ENCODE measurements at places on chromosomes 7 and 10.

DNA sequence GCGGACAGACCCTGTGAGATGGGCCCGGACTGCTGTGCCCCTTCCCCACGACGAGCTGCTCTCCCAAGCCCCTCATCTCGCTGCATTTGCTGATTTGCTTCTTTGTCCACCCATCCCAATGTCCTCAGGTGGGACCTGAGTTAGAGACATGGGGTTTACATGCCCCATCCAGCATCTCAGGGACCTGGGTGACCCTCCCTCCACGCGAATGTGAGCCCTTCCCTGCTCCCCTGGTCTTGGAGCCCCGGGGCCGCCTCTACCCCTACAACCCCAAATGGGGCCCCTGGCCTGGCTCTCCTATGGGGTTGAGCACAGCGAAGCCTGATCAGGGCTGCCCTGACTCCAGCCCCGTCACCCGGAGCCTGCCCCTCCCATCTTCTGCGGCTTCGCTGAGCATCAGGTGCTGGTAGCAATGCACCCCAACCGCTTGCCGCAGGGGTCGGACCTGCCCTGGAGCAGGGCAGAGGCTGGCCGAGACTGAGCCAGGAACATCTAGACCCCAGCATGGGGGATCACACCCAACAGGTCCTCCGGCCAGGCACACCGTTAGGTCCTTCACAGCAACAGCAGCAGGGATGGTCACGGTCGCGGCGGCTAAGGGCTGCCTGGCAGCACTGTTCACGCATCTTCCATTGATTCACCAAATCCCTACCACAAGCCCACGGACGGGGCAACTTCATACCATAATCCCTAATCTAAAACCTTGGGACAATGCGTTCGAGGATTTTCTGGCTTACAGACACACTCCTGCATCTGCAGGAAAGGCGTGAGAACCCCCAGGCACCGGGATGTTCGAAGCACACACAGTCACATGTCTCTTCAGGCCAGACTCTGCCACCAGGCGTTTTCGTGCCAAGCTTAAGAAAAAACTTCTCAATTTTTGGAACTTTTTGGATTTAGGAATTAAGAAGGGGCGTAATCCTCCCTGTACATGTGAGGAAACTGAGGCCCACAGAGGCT, 15.5 kb downstream of the WDR86 start:
- no peak for DNase-seq

- DNase-seq = no peak
These were observed 1.7 kb downstream of the ZNF777 start for GRCh38 chr7:149459201-149459539.

GRCh38 chr7:14507617-14508016, 394.9 kb downstream of the DGKB start:
- no peak for DNase-seq

- DNase-seq = no peak
These were observed 340.3 kb downstream of the FRMD4A start for GRCh38 chr10:13990392-13990805.

- DNase-seq = no peak
These were observed 269.0 kb downstream of the DIP2C start for GRCh38 chr10:420154-421121.

DNA sequence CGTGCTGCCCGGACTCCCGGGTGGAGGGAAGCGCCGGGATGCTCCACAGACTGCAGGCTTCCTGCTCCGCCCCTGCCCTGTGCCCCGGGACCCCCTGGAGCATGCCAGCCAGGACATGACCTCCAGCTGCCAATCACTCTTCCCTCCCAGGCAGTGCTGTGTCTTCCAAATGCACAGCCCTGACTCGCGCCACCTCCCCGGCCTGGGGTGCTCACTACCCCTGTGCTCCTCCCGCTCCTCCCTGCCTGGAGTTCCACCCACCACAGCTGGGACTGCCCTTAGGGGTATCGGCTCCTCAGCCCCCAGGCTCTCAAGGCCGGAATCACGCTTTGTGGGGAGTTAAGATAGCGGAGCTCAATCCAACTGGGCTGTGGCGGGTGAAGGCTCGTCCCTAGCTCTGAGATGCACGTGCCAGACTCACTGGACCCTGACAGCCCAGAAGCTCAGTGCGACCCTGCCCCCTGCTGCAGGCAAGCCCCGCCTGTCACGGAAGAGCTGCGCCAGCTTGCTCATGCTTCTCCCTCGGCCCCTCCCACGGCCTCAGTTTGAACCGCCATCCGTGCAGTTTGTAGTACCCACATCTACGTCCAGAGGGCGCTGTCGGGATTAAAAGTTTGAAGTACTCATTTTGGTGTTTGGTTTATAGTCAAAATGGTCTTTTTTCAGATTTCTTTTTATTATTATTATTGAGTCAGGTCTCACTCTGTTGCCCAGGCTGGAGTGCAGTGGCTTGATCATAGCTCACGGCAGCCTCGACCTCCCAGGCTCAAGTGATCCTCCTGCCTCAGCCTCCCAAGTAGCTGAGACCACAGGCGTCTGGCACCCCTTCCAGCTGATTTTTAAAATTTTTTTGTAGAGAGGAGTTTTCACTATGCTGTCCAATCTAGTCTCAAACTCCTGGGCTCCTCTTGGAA, 142.5 kb upstream of the TCERG1L start:
- DNase-seq = no peak

DNA sequence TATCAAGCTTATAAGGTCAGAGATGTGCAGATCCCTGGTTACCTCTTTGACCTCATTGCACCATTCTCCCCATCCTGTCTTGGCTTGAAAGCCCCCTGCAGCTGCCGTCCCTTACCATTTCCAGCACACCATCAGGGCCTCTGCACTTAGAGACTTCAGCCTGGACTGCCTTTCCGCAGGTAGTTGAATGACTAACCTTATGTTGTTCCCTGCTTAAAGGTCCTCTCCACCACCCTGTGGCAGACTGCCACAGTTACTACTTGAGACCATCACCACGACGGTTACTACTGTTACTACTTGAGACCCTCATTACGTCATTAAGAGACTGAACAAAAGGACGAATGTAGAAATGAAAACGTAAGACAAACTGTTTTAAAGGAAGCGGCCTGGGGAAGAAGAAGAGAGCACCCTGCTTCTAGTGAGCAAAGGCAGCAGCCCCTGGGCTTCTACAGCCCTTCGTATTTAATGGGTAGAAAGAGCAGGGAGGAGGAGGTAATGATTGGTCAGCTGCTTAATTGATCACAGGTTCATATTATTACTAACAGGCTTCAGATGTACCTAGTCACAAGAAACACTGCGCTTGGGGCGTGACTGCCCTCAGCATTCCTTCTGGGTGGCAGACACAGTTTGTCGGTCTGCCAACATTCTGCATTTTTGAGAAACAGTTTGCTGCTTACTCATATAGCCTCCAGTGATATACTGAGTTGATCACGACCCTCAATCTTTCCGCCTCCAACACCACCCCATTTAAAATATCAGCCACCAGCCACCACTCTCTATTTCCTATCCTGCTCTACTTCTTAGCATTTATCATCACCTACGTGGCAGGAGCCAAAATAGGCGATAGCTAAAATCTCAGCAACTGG, 74.1 kb upstream of the PARD3 start:
- DNase-seq = no peak

DNA sequence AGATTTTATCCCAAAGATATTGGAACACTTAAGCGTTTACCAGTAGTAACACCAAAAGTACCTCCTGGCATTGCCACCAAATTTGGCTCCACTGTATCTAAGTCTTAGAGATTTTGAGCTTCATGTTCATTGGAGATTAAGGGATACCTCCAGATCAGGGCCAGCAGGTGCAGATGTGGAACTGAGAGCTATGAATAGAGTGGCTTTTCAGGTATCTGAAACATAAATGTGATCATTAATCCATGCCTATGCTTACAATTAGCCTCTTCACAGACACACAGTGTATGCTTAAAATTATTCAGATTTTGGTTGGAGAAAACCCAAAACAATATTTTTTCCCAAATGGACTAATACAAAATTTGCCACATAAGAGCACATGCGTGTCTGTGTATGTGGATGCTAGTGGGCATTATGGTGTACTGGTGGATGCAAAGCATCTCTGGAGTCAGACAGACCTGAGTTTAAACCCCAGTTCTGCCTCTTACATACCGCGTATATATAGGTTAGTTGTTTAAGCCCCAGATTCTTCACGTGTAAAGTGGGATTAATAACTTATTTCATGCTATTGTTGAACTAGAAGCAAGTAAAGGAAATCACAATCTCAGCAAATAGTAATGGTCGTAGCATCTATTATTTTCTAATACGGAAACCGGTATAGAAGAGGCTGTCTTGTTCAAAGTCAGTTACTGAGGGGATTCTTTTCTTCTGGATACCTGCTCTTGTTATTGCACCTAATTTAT, 6.8 kb upstream of the LRRC4 start:
- DNase-seq = no peak

DNA sequence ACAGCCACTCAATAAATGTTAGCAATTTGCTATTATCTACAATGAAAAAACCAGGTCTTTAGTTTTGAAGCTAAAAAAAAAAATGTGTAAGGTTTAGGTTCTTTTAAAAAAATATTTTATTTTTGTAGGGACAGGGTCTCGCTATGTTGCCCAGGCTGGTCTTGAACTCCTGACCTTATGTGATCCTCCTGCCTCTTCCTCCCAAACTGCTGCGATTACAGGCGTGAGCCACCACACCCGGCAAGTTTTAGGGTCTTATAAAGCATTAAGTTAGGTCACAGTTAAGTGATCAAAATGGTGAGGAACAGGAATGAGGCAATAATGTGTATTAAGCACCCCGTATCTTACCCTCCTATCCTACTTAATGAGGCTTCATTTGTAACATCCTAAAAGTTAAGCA, 774 bp downstream of the SEM1 start:
- DNase-seq = no peak

DNA sequence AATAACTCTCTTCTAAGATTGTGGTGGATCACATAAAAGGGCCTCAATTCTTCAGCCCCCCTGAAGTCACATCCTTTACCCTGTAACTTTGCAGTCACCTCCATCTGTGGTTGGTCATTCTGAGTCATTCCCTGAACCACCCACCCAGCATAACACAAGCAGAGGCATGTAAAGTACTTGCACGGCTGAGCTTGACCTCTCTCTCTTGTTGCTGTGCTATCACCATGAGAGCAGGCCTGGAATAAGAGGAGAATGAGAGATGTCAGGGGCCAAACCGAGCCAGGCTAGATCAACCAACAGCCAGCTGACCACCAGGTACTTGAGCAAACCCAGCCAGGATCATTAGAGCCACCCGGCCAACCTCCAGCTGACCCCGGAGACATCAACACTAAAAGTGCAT, 13.5 kb upstream of the STK17A start:
- DNase-seq = no peak

DNA sequence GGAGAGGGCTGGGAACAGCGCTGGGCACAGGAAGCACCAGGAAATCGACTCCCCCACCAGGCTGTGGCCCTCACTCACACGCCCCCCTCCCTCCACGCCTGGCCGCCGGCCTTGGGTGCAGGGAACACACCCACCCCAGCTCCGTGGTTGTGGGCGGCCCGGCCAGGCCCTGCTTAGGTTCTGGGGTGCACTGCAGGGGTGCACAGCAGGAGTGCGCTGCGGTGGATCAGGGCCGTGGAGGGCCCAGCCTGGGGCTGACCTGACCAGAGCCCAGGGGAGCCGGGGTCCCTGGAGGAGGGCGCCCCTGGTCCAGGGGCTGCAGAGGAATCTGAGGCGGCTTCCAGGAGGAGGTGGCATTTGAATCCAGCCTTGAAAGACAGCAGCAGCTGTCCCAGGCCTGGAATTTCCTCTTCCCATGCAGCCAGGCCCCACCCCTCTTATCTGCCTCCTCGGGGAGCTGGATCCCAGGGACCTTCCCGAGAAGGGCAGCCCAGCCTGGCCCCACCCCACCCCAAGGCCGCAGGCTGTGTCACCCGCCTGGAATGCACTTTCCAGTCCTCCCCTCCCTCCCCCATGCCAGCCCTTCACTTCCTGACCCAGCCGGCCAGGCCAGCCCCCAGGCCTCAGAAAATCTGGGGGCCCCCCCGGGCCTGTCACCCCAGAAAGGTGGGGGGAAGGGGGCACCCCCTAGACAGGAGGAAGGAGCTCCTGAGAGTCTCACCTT, 18.4 kb upstream of the PDGFA start:
- DNase-seq = no peak

- DNase-seq = no peak
These were observed 3.6 kb downstream of the NXPH1 start for GRCh38 chr7:8436965-8437364.

DNA sequence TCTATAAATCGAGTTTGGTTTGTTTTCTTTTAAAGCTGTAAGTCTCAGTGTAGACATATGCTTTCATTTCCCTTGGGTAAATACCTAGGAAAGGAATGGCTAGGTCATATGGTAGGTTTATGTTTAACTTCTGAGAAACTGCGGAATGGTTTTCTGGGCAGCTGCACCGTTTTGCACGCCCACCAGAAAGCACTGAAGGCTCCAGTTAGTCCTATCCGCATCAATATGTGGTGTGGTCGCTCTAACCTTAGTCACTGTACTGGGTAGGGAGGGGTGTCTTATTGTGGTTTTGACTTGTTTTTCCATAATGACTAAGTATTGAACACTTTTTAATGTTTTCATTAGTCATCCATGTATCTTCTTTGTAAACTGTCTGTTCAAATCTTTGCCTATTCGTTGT, 279.5 kb upstream of the AKR1E2 start:
- DNase-seq = no peak

DNA sequence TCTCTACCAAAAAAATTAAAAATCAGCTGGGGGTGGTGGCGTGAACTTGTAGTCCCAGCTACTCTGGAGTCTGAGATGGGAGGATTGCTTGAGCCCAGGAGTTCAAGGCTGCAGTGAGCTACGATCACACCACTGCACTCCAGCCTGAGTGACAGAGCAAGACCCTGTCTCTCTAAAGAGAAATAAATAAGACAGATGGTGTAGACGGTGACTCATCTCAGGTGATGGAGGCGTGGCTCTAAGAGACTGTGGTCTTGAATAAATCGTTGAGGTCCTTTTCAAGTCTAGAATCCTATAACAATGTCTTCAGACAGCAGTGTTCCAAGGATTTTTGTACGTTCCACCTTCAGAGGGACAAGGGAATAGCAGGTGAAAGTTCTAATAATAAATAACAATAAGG, 53.8 kb upstream of the PFKFB3 start:
- DNase-seq = no peak

GRCh38 chr10:28743576-28743975, 66.3 kb downstream of the BAMBI start:
- DNase-seq = no peak

DNA sequence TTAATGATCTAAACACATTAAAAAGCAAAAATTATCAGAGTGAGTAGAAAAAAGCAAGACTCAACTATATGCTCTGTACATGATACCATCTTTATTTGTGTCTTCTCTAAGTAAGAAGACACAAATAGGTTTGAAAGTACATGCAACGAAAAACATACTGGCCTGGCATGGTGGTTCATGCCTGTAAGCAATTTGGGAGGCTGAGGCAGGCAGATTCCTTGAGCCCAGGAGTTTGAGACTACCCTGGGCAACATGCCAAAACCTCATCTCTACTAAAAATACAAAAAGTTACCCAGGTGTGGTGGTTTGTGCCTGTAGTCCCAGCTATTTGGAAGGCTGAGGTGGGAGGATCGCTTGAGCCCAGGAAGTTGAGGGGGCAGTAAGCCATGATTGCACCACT, 78.1 kb upstream of the TOMM7 start:
- no peak for DNase-seq

- no peak for DNase-seq
These were observed 6.1 kb downstream of the DNTT start for GRCh38 chr10:96310321-96310669.

Data from CD4-positive, alpha-beta T cell treated with Interferon gamma for 1 hour (primary cell).